ENCODE measurements at places on chromosomes 2 and 18.

DNA sequence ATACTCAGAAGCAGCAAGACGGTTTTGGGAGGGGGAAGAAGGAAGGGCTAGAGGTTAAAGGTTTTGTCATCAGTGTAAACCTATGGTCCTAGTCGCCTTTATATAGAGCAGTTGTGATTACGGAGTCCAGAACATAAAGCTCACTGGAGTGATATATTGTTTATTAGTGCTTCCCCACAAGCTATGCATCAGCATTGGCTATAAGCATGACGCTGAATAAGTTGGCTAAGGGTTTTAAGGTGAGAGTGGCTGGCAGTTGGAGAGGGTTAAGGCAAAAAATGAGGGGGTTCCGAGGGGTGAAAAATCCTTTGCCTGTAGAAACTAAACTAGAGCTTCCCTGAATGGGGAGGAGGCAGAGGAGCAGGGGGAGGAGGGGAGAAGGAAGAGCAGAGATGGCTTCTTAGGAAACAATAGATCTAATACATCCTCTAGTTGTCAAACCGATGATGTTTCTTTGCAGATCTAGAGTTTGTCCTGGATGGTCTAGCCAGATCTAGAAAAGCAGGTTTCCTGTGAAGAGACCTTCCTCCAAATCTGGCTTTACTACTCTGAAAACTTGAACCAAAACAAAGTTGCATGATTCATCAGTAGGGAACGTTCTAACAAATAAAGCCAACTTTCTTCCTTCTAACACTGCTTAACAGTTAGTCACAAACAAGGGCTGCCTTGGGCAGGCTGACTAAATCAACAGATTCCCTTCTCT, 2.5 kb downstream of the KLF7 start:
- peak; percentile 72 for DNase-seq

DNA sequence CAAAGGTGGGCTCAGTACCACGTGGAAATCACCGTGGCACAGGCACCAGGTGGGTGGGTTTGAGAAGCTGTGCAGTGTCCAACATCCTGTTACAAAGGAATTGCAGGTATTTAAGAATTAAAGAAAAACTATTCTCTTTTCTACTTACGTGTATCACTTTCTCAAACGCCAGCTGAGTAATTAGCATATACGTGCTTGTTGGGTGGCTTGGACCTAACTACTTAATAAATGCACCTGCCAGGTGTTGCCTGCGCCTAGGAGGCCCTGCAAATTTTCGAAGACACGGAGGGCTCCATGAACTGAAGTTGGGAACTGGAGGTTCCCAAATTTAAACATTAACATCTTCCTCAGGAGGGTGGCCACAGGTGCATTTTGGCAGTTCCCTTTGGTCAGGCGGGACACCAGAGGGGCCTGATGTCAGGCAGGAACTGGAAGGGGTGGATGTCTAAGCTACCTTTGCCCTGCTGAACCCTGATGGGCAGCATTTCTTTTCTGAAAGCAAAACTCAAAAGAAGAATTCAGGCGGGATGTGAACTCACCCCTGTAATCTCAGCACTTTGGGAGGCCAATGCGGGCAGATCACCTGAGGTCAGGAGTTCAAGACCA, 84.8 kb downstream of the HS6ST1 start:
- no peak for DNase-seq

DNA sequence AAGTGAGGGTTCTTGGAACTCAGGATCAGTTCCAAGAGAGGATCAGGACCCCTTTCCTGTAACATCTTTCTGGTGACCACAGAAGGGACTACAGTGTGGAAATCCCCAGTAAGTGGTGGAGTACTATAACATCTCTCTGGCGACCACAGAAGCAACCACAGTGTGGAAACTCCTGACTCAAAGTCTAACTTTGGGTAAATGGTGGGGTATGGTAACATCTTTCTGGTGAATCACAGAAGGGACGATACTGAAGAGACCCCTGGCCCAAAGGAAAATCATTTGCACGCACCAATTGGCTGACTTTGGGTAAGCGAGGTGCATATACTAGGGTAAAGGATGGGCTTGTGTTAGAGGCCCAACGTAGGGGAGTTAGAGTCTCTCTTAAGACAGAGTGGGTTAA, 56.3 kb upstream of the GULP1 start:
- no peak for DNase-seq

- DNase-seq = no peak
Observed at GRCh38 chr2:156486147-156486546, 50.0 kb downstream of the GPD2 start.

DNA sequence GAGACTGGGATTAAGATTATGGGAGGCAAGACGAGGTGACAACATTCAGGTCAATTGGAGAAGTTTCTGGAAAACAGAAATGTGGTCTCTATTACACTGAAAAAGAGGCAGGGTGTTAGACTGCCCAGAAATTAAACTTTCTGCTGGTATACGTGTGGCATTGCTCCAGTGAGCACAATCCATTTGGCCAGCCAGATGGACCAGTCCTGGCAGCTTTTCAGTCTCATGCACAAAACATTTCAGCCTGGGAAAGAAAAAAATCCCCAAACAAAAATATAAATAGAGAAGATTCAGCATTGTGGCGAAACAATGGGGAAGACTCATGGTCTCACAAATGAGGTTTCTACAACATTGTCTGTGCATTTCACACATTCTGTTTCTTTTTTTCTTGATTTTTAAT, 113.9 kb downstream of the HNMT start:
- no peak for DNase-seq

GRCh38 chr2:7888876-7889275, 793.0 kb upstream of the ID2 start:
- DNase-seq = no peak

DNA sequence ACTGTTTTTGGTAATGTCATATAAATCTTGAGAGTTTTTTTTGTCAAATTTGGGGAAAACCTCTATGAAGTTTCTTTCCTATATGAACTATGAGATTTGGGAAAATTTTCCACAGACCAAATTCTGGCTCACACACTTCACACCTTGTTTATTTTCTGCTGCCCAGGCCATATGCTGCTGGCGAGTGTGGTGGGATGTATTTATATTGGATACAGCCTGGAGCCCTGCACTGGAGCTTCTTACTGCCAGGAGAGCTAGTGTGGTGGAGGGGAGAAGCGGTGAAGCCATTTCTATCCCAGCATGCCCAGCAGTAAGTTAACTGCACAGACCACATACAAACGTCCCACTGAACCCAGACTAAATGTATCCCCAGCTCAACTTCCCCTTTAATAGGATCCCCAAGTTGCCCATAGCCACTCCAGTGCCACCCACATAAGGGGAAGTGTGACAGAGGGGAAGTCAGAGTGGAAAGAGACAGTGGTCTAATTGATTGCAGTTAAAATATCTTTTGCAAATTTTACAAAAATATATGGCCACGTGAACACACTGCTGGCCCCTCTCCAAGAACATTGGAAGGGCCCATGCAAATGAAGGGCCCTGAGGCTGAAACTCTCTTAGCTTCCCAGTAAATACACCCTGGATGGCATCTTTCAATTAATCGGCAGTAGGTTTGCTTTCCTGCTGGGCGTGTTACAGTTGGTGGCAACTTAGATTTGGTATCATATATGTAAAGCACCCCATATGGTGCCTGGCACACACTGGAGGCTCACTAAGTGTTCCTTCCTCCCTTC, 146.6 kb upstream of the ITGA6 start:
- no peak for DNase-seq

- DNase-seq = no peak
Observed at GRCh38 chr2:23248667-23249066, 136.3 kb upstream of the KLHL29 start.

DNA sequence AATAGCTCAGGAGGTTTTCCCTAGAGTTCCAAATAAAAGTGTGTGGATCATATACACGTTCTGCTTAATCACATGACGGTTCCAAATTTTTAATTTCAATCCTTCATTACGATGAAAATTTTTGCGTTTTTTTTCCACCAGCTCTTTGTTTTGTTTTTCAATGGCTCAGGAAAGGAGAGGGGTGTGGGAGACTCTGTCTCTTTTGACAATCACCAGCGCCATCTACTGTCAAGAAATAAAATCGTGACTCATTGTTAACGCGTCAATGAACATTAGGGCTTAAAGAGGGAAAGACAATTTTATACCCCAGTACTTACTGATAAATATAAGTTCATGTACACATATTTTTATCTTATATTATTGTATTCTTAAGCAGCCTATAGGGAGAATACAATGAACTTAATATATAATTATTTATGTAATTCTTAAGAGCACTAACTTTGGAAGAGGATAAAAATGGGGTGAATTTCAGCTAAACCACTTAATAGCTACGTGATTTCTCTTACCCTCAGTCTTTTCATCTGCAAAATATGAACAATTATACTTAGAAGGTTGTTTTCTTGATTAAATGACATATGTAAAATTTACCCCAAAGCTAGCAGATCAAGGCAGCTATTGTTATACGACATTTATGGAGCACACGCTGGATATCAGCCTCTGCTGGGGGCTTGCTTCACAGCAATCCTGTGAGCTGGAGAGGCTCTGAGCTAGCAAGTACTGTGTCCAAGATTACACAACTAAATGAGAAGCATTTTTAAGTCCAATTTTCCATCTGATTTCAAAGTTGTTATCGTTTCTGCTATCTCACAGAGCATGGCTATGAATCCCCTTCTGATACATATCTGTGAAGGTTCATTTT, 47.4 kb upstream of the RMDN2 start:
- DNase-seq = no peak

- peak; percentile 34 for DNase-seq
Observed at GRCh38 chr2:183063083-183063482, 15.5 kb upstream of the DUSP19 start.

GRCh38 chr2:241855888-241856422, 2.7 kb downstream of the PDCD1 start:
- no peak for DNase-seq

GRCh38 chr2:128602038-128602698, 283.5 kb upstream of the HS6ST1 start:
- DNase-seq = no peak
